ENCODE measurements at places on chromosomes 3 and 15.
A peak's percentile ranks its signal among the peaks of the same experiment; 100 is the strongest.

DNA sequence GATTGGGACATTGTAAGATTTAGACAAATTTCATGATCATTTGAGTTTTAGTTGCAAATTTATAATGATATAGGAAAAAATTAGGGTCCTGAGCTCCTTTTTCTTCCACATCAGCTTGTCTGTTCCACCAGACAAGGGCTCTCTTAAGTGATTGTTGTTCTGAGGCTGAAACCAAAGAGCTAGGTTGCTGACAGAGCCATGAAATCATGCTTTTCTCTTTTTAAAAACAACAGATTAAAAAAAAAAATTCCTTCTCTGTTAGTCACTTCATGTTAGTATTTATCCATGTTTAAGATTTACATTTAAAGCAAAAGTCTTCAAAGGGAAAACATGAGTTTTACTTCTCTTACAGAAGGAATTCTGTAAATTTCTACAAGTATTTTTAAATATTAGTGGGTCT is 56.8 kb downstream of the ATP2C1 start:
- DNase-seq = no peak

- DNase-seq = no peak
Measured at GRCh38 chr3:27200721-27201489, 168.3 kb downstream of the NEK10 start.

GRCh38 chr3:78090382-78090781 is 1050.5 kb downstream of the ROBO2 start:
- DNase-seq = no peak

DNA sequence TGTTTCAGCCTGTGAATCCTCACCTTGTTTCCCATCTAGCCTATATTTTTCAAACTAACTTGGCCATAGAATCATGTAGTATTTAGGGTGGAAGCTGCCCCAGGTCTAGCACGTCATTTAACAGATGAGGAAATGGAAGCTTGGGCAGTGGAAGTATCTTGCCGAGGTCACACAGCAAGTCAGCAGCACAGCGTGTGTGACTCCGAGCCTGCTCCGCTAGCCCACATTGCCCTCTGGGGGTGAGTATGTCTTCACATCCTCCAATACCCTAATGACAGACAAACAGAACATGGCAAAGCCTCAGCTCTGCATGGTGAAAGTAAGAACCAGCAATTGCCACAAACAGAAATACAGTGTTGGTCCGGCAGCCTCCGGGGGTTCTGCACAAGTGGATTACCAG is 2.2 kb upstream of the CCR5 start:
- DNase-seq = no peak

- DNase-seq = no peak
Measured at GRCh38 chr3:65953881-65954733, 84.6 kb downstream of the MAGI1 start.

- DNase-seq = no peak
Measured at GRCh38 chr3:171875923-171876412, 32.8 kb downstream of the TMEM212 start.

- DNase-seq = no peak
Measured at GRCh38 chr15:43901495-43901894, 74.7 kb downstream of the WDR76 start.

GRCh38 chr15:76962337-76963013 is 30.9 kb downstream of the RCN2 start:
- DNase-seq = no peak

- DNase-seq = no peak
Measured at GRCh38 chr3:17500618-17501017, 241.8 kb downstream of the TBC1D5 start.

- no peak for DNase-seq
Measured at GRCh38 chr15:77611767-77612166, 20.9 kb downstream of the LINGO1 start.

DNA sequence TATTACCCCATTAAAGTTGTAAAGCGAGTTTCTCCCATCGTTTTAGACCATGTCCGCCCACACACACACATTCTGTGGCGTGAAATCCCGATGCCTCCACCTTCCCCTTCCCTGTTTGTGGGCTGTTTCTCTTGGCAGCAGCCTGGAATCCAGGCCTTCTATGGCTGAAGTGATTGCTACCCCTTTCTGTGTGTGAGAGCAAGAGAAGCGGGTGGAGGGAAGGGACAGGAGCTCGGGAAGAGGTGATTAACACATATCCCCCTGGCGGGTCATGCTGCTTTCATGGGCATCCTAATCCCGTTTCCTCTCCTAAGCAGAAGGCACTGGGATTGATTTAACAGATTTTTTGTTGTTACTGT is 283.8 kb upstream of the RGMA start:
- DNase-seq = no peak

DNA sequence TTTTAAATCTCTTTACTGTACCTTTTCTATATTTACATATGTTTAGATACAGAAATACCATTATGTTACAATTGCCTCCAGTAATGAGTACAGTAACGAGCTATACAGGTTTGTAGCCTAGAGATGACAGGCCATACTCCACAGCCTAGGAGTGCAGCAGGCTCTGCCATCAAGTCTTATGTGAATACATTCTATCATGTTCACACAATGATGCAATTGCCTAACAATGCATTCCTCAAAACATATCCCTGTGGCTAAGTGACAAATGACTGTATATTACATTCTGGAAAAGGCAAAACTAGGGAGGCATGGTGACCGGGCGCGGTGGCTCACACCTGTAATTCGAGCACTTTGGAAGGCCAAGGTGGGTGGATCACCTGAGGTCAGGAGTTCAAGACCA is 192.4 kb upstream of the IGF1R start:
- no peak for DNase-seq

GRCh38 chr3:149174901-149175300 is 45.5 kb downstream of the HPS3 start:
- no peak for DNase-seq

- no peak for DNase-seq
Measured at GRCh38 chr3:44208086-44208485, 33.6 kb upstream of the TOPAZ1 start.

- DNase-seq = no peak
Measured at GRCh38 chr3:119723022-119723421, 20.2 kb downstream of the CFAP91 start.

DNA sequence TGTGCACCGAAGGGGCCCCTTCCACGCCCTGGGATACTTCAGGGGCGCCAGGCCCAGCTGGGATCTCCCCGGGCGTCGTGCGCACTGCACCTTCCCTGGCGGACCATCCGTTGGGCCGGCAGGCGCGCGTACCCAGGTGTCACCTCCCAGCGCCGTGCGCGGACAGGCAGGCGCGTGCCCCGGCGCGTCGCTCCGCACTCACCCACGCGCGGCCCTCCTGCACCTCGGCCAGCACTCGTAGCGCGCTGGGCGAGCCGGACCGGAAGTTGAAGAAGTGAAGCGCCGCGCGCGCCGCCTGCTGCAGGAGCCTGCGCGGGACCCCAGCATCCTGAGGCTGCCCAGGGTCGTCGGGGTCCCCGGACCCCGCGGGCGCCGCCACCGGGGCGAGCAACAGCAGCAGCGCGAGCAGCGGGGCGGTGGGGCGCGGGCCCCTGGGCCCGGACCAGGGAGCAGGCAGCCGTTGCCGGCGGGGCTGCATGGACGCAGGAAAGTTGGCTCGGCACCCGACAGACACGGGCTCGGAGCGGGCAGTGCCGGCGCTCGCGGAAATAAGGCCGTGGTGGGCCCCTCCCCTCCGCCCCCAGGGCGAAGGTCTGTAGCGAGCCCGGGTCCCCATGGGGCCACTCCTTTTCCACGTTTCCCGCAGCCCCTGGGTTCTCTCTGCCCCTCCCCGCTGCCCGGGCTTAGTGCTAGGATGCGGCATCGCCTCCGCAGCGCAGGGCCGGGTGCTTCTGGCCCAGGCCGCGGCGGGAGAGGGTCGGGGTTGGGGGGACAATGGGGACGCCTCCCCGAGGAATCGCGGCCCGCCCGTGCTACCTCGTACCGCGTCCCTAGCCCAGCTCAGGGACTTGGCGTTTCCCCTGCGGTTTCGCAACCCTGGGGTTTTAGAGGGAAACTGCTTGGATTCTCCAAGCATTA is at the start of gene RARRES1:
RARRES1 (minus strand) TSS at position 520 of the 918 bp plus-strand sequence; CDS start at position 478, 42 bp downstream.
- DNase-seq = no peak

GRCh38 chr3:32856355-32856889 is 38.6 kb downstream of the TRIM71 start:
- DNase-seq = no peak

- DNase-seq = no peak
Measured at GRCh38 chr3:126442094-126442855, 33.4 kb downstream of the ZXDC start.

DNA sequence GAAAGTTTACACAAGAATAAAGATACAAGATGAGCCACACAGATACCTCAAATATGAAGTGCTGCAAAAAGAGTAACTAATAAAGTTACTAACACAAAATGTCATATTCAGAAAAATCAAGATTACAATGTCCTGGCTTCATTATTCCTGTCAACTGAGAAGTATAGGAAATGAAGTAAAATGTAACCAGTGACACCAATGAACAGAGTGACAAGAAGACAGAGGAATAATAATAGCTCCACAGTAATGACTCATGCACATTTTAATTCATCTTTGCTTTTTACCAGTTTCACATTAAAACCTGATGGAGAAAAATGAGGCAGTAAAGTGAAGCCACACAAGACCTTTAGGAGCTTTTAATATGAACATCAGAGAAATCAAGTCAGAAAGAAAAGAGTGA is 214.1 kb downstream of the ZBBX start:
- DNase-seq = no peak

DNA sequence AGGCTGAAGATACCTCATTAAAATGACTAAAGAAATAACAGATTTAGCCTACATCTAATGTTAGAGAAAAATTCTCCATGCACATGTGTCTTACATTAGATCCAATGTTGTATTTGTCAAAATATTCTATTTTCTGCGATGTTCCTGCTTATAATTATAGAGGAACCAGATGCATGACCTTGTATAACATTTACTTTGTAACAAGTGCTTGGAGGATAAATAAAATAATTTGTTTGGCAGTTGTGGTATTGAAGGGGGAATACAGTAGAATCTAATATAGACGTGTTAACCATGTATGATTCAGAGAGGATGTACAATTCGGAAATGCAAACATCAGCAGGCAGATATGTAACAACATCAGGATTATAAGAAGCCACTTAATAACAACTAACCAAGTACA is 922.2 kb downstream of the TUSC7 start:
- DNase-seq = no peak

GRCh38 chr3:59839810-59840515 is 790.1 kb upstream of the CFAP20DC start:
- DNase-seq = no peak

- no peak for DNase-seq
Measured at GRCh38 chr3:37611771-37612170, 249.9 kb upstream of the CTDSPL start.

- DNase-seq = no peak
Measured at GRCh38 chr15:41256577-41257038, 25.5 kb downstream of the CHP1 start.

DNA sequence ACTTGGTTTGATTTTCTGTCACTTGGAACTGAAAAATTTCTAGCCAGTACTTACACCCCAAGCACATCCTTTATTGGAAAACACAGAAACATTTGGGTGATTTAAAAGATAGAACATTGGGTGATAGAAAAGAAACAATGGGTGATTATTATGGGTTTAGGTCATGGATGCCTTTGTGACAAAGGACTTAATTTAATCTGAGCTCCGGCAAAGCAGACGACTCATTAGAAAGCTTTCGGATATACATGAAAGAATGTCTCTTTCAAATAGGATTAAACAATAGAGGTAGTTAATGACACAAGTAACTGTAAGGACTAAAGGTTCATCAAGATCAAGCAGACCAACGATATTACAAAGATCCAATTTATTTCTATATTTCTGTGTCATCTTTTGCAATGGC is 37.3 kb upstream of the CNTN4 start:
- no peak for DNase-seq

- no peak for DNase-seq
Measured at GRCh38 chr3:43852066-43852465, 161.3 kb downstream of the ABHD5 start.

DNA sequence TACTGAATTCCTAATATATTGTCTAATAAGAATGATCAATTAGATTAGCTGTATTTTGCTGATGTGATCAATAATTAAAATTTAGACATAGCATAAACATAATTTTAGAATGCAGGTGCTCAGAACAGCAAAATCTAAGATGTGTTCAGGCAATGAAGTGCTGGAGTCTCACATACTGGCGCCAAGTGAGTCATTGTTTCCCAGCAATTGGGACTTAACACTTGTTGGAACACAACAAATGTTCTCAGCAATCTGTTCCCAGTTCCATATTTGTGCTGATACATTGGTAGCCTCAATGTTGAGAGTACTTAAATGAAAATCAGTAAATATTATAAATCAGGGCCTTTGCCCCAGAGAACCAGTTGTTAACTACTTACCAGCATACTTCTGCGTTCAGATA is 619.0 kb downstream of the ROBO1 start:
- DNase-seq = no peak

DNA sequence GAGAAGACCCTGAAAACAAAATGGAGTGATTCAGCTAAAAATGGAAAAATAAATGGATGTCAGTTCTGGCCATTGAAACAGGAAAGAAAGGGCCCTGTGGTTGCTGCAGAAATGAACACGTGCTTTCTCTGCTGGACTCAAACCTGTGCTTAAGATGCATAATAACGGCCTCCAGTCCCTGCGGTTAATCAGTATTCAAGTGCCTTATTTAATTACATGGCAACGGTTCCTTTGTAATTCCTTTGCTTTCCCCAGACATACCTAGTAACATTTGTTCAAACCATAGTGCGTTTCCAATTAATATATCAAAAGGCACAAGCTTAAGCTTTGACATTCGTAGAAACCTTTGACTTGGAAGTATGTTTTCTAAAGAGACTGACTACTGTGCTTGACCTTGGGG is 428.3 kb downstream of the GABRG3 start:
- DNase-seq = peak; percentile 69

- no peak for DNase-seq
Measured at GRCh38 chr3:61053781-61054496, 197.3 kb downstream of the FHIT start.

DNA sequence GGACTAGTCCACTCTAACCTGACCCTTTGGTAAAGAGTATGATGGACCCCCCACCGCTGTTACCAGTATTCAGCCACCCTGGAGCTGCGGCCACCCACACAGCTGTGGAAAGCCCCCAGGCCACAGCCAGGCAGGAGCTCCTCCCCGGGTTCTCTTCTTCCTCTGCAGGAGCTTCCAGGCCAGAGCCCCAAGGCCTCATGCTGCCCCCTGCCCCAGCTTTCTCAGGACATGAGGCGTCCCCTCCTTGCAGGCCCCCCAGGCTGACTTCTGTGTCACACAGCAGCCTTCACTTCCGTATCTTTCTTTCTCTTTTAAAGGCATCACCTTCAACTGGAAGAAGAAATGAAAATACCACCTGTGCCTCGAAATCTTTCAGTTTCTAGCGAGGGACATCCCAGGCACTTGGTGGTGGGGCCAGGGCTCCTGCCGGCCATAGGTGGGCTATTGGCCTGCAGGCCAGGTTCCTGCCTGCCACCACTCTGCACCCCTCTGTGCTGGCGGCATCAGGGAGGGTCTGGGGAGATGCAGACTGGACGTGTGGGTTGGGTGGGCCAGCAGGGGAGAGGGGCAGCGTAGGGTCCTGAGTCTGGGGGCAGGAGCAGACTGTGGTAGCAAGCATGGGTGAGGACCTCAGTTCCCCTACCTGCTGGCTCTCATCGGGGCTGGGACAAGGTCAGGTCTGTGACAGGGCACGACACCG is 19.9 kb downstream of the KLF13 start:
- no peak for DNase-seq

GRCh38 chr3:145898487-145898886 is 262.5 kb downstream of the PLOD2 start:
- peak; percentile 72 for DNase-seq

Data from HAP-1 (cell line).